Transverse colon (tissue), 4 donors: ENCODE measurements at places on chromosomes 16 and 17. TPM values are rescaled to one million over a fixed set of nuclear protein-coding genes. Genes with fewer than 3 reads are reported as not detected.

DNA sequence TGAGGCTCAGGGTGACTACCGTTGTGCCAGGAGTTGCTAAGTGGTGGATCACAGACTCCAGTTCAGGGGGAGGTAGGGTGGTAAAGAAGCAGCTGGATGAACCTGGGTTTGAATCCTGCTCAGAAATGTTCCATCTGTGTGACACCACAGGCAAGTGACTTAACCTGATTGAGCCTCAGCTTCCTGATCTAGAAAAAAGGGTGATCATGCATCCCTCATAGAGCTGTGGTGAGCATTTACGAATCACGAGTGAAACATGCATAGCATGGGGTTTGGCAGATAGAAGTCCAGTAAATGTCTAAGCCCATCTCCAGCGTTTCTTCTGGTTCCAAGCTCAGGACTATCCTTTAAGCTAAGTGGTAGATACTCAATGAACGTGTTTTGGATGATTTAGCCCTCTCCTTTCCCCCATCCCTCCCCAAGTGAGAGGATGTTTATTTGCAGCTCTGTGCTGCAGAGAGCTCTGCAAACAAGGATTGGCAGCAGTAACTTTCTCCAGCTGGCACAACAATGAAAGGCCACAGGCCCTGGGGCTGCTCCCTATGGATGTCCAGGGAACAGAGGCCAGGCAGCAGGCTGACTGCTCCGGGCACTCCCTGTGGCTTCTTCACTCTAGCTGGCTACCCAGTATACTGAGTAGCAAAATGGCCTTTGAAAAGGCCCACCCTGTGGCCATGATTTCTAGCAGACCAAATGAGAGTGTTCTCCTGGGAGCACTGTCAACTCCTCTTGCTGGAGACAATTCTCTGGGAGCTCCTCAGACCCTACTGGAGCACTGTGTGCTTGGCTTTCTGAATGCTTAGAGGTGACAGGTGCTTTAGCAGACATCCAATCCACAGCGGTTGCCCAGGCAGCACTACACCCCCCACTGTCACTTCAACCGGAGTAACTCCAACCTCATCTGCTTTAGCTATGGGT lies 21.3 kb downstream of the CA4 start:
- no peak for DNase-seq

- no peak for DNase-seq
Measured at GRCh38 chr16:17082095-17082882, 388.5 kb downstream of the XYLT1 start.

DNA sequence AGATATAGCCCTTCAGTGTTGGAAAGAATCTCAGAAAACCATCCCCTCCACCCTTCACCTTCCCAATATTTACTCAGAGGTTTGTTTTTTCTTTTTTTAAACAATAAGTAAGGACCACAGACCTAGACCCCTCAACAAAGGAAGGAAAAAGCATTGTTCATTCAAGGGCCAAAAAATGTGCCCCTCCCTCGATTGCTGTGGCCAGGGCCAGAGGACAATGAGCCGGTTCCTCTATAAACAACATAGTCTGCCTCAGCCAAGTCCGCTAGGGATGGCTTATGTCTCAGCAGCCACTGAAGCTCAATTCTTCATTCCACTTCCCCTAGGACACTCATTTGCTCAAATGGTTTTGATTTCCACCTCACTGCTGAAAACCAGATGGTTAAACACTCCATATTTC lies 24.0 kb downstream of the TRIM16 start:
- DNase-seq: no peak

DNA sequence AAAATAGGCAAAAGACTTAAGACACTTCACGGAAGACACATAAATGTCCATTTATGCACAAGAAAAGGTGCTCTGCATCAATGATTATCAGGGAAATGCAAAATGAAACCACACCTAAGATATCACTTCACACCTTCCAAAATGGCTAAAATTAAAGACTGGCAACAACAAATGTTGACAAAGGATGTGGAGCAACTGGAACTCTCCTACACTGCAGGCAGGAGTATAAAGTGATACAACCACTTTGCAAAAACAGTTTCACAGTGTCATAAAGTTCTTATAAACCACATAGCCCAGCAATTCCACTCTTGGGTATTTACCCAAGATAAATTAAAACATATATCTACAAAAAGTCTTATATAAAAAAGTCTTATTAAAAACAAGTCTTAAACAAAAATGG lies 7.8 kb downstream of the BBS2 start:
- DNase-seq: no peak

GRCh38 chr16:15741207-15741871 lies 91.3 kb downstream of the NDE1 start:
- DNase-seq: no peak

GRCh38 chr17:35256629-35257028 lies 13.8 kb downstream of the SLFN5 start:
- DNase-seq: no peak

DNA sequence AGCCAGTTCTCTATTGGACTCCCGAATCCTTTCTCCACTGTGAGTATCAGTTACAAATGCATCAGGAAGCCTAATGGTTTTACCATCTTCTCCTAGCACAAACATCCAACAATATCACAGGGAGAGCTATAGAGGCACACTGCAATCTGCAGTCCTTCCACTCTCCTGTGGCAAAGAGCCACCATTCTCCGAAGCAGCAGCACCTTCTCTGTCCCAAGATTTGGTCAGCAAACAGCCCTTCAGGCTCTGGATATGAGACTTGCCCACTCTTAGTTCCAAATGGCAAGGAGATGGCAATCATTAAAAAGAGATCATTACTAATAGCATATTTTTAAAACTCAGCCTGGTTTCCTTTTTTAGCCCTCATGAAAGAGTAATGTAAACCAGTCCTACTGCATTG lies 223.4 kb downstream of the HS3ST3A1 start:
- no peak for DNase-seq

DNA sequence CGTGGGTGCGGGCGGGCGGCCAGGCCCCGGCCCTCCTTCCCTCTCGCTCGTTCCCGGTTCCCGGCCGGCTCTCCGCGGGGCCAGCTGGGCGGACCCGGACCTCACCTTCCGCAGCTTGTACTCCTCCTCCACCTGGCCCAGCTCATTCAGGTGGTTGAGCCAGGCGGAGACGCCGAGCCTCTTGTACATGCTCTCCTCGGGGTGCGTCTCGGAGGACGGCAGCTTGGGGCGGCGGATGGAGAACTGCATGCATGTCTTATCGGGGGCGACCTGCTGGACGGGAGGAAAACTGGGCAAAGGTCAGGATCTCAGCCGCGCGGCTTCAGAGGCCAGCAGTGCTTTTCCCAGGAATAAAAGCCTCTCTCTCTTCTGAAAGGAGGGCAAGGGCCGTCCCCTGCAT lies 85.4 kb downstream of the TBC1D16 start:
- no peak for DNase-seq

GRCh38 chr16:20799599-20799998 lies 6.7 kb downstream of the ERI2 start:
- DNase-seq: no peak

GRCh38 chr16:13940397-13940933 lies 20.5 kb downstream of the ERCC4 start:
- no peak for DNase-seq

GRCh38 chr17:14838567-14838966 lies 426.6 kb downstream of the PMP22 start:
- no peak for DNase-seq

DNA sequence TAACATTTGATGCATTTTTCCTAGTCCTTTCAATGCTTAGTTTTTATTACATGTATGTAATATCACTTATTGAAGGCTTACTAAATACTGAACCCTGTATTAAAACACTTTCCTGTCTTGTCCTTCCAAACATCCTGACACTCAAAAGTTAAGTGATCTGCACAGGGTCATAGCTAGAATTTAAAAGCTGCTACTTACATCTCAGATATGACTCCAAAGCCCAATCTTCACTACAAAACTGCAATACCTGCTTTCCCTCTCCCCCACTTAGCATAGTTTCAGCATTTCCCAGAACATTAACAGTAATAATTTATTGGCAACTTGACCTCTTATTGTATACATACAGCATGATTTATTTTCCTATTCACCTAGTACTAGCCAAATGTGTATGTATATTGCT lies 4.3 kb upstream of the TRIM37 start:
- DNase-seq: no peak

GRCh38 chr17:32385121-32385520 lies 35.2 kb downstream of the ZNF207 start:
- DNase-seq: no peak

- DNase-seq: no peak
Measured at GRCh38 chr16:68288252-68288650, 22.5 kb downstream of the SLC7A6OS start.

- no peak for DNase-seq
Measured at GRCh38 chr17:56913353-56913866, 439 bp downstream of the TRIM25 start.

DNA sequence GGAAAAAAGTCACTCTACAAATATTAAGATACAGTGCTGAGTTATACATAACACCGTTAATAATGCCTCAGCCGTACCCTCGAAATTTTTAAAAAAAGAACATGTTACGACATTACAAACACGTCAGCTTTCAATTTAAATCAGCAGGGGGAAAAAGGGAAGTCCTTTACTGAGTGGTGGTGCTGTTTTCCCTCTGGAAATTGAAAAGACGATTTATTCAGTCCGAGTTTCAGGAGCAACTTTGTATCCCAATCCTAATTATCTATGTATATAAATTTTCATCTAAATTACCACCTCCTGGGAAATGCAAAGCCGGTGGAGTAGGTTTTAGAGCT lies 1.3 kb downstream of the NETO2 start:
- no peak for DNase-seq

- DNase-seq: no peak
Measured at GRCh38 chr16:22971346-22971924, 157.5 kb downstream of the HS3ST2 start.

GRCh38 chr16:7090628-7091115 lies 242.0 kb upstream of the RBFOX1 start:
- DNase-seq: no peak

GRCh38 chr17:42180922-42181850 lies at the start of gene KCNH4:
KCNH4 (minus strand) TSS chr17:42181142; CDS start chr17:42180945, 197 bp downstream.
- peak; percentile 79 for DNase-seq

- no peak for DNase-seq
Measured at GRCh38 chr16:2698965-2699750, 16.8 kb downstream of the KCTD5 start.

DNA sequence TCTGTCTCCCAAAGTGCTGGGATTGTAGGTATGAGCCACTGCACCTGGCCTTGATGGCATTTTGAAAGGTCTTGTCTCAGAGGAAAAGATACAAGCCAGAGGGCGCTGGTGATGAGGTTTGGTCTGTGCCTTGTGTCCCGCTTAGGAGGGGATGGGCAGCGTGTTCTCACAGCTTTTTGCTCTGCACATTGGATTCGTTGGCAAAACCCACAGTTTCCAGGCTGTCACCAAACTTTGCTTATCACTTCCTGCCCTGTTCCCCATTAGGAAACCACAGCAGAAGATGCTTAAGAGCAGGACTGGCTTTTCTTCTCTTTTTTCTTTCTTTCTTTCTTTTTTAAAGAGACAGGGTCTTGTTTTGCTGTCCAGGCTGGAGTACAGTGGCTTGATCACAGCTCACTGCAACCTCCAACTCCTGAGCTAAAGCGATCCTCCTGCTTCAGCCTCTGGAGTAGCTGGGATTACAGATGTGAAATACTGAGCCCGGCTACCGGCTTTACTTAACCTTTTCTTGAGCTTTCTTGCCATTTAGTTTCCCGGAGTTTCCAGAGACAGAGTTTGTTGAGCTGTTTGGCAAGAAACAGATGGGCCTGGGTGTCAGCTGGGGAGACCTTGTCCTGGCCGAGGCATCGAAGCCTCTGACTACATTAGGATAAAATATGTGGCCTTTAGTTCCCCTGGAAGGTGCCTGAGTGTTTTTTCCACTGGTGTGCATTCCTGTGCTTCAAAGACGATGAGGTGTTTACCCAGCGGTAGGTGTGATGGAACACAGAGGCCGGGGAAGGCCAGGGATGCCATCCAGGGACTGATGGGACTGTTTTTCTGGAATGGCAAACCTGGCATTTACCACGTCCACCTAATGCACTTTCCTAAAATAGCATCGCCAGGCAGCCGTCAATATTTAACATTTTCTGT lies 112.9 kb downstream of the ABCC1 start:
- peak; percentile 19 for DNase-seq

The TMEM100 gene
- 7.8 TPM for total RNA-seq

The SP6 gene
- 0.40 TPM for total RNA-seq

The CD300E gene
- total RNA-seq: 0.32 TPM

The WFIKKN1 gene
- 13.1 TPM for total RNA-seq

The RHBDL1 gene
- total RNA-seq: 39.3 TPM

The ALDH3A1 gene
- total RNA-seq: 15.3 TPM

The EME2 gene
- 173 TPM for total RNA-seq
